Stimulated activated CD4-positive, alpha-beta T cell treated with anti-CD3 and anti-CD28 coated beads, Interleukin-12 subunit alpha, Interleukin-12 subunit beta, amount 100 ng/mL, for 24 hours (primary cell): ENCODE measurements at places on chromosomes 5 and 9.

- DNase-seq = no peak
Measured at GRCh38 chr9:99970481-99970880, 64.0 kb downstream of the STX17 start.

DNA sequence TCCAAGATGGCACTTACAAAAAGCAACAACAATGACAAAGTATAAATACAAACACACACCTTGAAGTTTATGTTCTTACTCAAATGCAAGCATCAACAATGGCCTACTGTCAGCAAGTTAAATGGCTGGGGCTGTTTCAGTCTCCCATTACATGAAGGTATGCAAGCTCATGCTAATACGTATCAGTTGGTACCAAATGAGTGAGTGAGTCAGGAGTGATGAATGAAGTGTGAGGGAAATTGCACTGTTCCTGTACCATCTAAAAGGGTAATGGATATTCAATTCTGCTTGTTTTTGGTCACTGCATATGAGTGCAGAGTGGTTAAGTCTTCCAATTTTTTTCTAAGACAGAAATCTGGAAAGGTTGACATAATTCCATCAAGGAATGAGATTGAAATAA is 964.9 kb downstream of the MAT2B start:
- no peak for DNase-seq

DNA sequence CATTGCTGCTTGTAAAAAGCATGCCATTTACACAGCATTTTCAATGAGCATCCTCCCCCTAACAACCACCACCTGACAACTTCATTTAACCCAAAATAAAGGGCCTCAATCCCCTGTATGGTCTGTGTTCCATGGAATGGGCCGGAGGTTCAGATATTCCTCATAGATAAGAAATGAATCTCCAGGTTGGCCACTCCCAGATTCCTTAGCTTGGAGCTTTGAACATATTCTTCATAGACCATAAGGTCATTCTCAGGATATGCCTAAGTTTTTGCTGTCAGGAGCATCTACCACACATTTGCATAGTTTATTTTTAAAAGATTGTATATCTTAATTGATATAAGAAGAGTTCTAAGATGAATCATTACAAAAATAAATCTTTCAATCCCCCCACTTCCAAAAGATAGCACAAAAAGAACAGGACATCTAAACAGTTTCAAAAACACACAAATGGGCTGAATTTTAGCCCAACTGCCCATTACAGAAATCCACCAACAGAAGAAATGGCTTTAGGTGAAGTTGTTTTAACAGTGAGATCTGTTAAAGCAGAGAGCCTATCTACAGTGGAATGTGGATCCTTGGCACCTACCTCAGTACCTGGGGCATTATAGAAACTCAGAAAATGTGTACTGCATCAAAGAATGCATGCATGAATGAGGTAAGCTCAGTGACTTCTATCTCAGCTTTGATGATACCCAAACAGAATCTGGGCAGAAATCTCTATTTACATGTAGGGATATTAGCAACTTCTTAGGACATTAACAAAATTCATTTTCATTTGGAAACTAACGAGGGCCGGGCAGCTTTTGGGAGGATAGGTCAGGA is 179.8 kb downstream of the SEC61B start:
- no peak for DNase-seq

DNA sequence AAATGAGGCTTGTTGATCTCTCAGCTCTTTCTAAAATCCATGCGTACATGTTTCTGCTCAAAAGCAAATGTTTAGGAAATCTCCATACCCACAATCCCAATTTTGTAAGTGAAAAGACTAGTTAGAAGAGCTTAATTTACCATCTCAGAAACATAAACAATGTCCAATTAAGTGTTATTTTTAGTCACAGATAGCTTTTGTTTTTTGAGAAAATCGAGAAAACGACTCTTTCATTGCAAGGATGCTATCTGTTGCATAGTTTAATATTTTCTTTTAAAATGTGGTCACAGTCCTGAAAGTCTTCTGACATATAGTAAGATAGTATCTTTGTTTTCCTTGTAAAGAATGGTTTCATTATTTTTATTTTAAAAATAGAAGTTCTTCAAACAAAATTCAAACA is 338.0 kb upstream of the DAB2 start:
- no peak for DNase-seq

DNA sequence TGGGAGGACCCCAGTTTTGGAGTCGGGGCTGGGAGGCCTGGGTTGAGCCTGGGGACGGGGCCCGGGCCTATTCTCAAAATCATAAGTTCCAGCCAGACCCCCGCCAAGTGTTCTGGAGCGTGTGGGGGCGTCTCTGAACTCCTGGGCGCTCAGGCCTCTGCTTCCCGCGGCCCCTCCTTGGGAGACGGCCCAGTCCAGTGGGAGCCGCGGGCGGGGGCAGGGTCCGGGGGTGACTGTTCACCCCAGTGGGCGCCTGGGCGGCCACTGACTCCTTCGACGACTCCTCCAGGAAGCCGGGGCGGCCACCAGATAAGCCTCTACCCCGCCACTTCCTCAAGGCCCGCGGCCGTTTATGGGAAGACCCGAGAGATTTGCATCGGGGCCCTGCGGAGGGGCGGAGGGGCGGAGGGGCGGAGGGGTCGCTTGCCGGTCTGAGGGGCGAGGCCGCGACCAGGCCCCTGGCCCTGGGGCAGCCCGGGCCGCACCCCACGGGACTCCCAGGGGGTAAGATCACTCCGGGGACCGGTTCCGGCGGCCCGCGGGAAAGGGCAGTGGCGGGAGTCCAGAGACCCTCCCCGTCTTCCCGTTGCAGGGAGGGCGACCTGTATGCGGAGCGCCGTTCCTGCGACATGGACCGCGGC is 655 bp downstream of the TOR4A start:
- DNase-seq = no peak

GRCh38 chr5:168047043-168047668 is 244.3 kb upstream of the WWC1 start:
- no peak for DNase-seq

- no peak for DNase-seq
Measured at GRCh38 chr5:158301186-158301585, 442.2 kb upstream of the CLINT1 start.

DNA sequence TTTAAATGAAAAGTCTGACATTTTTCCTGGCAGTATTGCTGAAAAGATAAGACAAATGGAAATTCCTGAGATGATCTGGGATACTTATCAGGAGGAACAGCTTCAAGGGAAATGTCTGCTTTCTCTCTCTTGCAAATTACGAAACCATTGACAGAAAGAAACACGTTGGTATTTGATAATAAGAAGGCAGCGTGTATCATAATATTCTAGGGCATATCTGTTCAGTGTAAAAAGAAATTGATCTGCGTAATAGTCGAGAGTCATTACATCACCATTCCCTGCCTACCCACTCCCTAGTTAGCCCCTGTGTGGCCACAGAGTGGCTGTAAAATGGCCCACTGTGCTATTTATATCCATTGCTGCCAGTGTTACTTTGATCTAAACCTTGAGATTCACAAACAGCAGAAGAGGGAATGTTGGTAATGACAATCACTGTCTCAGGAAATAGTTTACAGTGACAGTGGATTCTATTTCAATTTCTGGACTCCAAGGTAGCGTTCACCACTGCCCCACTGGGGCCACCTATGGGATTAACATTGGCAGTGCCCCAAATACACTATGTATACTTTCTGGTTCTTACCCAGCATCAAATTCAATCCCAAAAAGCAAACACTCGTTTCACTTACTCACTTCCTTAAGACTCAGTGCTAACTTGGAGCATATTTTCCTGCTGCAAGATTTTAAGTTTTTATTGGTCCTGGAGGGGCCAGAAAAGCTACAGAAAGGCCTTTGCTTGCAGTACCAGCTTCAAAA is 133.4 kb upstream of the GAS1 start:
- no peak for DNase-seq

DNA sequence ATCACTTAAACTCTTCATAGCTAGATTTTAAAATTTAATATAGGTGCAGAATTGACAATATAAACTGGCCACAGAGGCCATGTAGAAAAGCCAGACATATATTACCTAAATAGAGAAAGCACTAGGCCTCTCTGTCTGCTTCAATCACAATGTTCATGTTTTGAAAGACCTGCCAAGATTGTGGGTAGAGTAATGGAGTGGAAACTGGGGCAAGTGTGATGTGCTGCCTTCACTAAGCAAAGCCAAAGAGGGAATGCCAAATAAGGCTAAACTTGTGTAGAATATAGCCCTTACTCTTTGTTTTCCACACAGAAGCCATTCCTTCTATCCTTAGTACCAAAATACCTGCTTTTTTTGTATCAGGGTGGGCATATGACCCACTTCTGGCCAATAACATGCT is 15.1 kb upstream of the ISOC1 start:
- DNase-seq = no peak

DNA sequence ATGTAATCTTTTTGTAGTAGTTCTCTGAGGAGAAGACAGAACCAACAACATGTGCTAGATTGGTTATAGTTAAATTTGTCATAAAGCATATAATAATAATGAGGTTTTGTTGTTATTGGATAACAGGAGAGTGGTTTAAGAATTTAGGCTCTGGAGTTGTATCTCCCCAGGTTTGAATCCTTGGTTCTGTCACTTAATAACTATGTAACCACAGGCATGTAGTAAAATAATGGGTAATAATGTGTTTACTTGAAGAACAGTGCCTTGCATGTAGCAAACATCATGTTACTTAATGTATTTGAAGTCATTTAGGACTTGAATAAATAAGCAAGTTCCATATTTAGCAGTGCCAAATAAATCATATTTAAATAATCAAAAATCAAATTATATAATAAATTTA is 55.8 kb downstream of the NSD1 start:
- DNase-seq = no peak

- no peak for DNase-seq
Measured at GRCh38 chr9:86521977-86522376, 167.8 kb upstream of the TUT7 start.

- no peak for DNase-seq
Measured at GRCh38 chr5:132237141-132237540, 9.5 kb upstream of the P4HA2 start.
